ENCODE measurements at places on chromosomes 6 and 20.

- DNase-seq = peak; percentile 60
Observed at GRCh38 chr6:159969921-159970320, 1.0 kb downstream of the IGF2R start.

GRCh38 chr20:39627765-39628164 is 665.6 kb downstream of the DHX35 start:
- DNase-seq = no peak

DNA sequence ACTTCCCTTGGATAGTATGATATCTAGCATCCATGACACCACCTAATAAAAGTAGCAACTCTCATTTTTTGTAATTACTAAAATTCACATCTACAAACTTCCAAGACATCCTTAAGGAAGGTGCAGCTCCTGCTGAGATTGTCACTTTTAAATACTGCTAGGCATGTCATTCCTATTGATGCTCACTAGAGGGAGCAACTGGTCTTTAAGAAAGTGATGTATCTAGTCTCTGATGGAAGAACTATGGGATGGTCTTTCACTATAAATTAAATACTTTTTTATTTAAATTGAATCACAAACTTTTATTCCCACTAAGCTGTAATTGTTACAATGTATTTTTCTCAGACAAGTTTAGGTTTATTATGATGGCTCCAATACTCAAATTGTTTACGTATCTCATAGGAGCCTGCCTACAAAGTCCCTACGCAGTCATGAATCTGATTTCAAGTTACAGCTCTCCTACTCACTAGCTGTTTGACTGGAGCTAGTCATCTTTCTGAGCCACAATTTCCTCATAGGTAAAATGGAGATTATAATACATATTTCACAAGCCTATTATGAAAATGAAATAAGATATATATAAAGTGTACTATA is 8.1 kb upstream of the TSPYL1 start:
- DNase-seq = no peak

DNA sequence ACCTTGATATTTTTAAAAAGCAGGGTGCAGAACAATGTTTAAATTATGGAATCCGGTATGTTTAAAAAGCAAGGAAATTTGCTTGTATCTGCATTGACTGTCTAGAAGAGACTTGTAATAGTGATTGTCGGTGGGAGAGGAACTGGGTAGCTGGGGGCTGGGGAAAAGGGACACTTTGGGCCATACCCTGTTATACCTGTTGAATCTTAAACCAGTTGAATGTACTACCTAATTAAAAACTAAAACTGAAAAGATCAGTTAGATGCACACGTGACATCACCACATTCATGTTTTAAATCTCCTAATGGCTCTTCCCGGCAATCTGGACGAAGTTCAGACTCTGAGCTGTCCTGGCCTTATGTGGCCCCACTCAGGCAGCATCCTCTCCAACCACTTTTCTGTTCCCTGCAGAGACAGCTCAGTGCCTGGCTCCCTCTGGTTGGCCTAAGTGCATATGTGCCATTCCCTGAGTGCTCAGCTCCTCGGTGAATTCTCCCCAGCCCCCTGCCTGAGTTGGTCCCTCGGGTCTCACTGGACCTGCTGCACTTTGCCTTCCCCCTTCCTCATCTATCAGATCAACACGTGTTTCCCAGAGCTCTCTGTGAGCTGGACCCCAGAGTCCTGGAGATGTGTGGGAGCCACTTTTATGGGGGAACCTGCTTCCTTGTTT is 36.3 kb downstream of the SLC52A3 start:
- no peak for DNase-seq

DNA sequence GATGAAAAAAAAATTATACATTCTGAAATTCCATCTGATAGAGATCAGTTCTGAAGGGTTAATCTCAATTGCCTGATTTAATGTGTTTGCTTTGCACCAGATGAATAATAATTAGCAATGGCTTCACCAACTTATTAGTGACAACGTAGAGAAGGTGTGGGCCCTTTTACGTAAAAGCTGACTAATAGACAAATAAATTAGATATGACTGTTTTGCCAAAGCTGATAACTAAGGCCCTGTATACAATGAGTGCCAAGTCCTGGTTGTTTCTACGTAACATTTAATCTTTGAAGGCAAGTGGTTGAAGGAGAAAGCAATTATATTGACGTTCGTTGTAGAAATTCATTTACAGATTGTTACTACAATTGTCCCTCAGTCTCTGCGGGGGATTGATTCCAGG is 10.8 kb downstream of the SGK1 start:
- DNase-seq = no peak

DNA sequence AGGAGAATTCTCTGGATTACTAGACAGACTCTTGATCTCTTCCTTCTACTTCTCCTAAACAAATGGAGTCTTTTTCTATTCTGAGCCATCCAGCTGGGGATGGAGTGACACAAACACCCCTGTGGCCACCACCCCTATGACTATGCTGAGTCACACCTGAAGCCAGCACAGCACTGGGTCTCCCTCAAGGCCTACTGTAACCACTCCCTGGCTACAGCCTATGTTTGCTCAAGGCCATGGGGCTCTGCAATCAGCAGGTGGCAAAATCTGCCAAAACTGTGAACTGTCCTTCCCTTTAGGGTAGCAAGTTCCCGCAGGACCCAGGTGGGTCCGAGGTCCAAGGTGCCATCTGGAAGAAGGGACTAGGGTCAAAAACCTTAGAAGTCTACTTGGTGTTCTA is 132.3 kb downstream of the TINAG start:
- no peak for DNase-seq

- DNase-seq = no peak
Observed at GRCh38 chr6:162525181-162525580, 202.4 kb downstream of the PRKN start.

DNA sequence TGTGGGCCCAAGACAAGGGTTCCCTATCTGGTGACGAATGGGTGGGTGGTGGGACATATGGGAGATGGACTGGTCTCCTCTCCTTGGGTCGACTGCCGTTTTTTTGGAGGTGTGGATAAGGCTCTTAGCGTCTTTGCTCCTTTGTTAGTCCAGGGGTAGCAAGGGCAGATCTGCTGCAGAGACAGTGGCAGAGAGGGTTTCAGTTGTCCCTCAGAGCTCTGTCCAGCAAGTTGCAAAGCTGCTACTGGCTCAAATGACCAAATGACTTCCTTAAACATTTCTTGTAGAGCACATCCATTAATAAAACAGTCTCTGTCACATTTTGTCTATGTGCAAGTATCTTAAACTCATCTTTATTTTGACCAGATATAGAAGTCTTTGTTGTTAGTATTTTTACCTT is 508.0 kb upstream of the ADGRB3 start:
- DNase-seq = no peak
